Thoracic aorta (tissue), 2 donors: ENCODE measurements at places on chromosomes 13 and 19.

- DNase-seq: peak; percentile 73
Measured at GRCh38 chr19:13091400-13092157, 11.1 kb downstream of the LYL1 start.

GRCh38 chr13:43301346-43301969 lies 278.1 kb downstream of the DNAJC15 start:
- DNase-seq: no peak

- DNase-seq: no peak
Measured at GRCh38 chr13:24264976-24265375, 44.4 kb upstream of the C1QTNF9 start.

DNA sequence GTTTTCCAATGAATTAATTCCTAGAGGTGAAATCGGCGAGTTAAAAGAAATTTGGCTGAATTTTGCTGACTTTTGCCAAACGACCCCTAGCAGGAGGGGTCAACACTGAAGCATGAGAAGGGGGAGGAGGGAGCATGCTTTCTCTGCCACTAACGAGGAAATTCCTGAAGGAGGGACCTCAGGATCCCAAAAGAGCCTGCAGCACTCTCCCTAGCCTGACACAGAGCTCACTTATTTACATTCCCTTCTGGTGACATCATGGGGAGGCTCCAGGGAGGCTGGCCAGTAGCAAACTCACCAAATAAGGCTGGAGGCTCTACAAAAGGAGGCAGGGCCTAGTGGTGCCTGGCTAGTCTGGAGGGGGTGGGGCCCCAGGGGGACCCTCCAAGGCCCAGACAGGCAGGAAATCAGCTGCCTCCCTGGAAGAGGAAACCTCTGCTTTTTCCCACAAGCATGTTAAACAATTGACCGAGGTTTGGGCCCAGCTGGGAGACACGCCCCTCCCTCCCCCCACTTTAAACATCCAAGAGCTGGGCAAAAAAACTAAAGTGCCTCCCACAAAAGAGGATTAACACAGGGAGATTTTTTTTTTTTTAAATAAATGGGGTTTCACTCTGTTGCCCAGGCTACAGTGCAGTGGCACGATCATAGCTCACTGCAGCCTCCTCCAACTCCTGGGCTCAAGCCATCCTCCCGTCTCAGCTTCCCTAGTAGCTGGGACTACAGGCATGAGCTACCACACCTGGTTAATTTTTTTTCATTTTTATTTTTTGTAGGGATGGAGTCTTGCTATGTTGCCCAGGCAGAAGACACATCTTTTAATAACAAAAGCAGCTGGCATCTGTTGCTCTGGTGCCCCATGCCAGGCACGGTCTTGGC lies 2.1 kb downstream of the DAPK3 start:
- peak; percentile 79 for DNase-seq

- no peak for DNase-seq
Measured at GRCh38 chr13:25352230-25352629, 19.5 kb upstream of the ATP8A2 start.

- no peak for DNase-seq
Measured at GRCh38 chr13:20894245-20894644, 8.3 kb downstream of the XPO4 start.

DNA sequence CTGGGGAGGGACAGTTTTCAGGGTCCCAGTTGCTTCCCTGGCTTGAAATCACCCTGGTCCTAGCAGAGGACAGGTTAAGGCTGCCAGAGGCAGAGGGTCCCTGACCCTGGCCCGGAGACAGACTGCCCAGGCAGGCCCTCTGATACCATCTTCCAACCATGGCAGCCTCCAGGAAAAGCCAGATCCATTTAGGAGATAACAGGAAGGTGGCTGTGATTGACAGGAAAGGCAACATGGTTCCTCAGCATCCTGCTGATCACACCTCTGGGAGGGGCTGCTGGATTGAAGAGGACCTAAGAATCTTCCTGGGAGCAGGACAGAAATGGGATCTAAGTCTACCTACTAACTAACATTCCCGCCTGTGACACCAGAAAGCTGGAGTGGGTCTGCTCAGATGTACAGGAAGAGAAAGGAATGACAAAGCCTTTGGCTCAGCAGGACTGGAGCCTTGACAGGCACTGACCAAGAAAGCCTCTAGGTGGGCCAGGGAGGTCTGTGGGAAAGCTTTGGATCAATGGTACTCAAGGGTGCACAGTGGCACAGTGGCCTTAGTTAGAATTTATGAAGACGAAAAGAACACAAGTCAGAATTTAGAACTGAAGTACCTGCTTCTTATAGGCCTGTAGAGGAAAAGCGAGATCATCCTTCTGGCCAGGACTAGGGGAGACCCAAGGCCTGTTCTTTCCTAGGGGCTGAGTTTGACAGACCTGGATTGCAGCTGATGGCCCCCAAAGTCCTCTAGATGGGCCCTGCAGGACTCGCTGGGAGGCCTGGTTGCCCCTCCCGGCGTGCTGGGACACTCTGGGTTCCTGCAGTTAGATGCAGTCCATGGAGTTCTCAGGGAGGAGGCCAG lies 2.3 kb upstream of the PRKACA start:
- DNase-seq: no peak

DNA sequence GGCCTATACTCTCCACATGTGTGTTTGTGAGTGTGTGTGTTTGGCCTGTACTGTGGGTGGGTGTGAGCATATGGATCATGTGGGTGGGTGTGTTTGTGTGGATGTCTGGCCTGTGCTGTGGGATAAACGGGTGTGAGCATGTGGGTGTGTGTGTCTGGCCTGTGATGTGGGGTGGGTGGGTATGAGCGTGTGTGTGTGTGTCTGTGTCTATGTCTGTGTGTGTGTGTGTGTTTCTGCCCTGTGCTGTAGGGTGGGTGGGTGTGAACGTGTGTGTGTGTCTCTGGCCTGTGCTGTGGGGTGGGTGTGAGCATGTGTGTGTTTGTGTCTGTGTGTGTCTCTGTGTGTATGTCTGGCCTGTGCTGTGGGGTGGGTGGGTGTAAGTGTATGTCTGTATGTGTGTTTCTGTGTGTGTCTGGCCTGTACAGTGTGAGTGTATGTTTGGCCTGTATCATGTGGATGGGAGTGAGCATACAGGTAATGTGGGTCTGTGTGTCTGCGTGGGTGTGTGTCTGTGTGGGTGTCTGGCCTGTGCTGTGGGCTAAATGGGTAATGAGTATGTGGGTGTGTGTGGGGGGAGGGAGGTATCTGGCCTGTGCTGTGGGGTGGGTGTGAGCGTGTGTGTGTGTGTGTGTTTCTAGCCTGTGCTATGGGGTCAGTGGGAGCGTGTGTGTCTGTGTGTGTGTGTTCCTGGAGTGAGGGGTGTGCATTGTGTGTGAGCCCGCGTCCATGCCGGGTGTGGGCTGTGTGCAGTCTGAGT lies 20.8 kb upstream of the KCTD15 start:
- no peak for DNase-seq

GRCh38 chr19:2636141-2636896 lies 66.2 kb downstream of the GNG7 start:
- DNase-seq: no peak

DNA sequence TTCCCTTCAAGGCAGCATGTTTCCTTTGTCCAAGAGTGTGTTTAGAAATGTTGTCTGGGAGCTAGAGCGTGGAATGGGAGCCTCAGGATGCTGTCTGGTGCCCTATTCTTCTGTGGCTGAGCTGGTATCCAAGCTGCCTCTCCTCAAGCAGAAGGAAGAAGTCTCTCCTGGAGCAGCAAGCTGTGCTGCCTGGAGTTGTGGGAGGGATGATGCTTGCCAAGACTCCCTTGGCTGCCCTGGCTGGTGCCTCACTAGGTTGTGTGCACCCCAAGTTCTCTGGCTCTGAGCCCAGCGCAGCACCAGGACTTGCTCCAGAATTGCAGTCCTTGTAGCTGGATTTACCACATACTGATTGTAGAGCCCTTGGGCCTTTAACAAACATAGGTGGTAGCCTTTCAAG lies 4.7 kb upstream of the CYP4F3 start:
- DNase-seq: no peak

- DNase-seq: no peak
Measured at GRCh38 chr19:47633996-47634395, 25.1 kb downstream of the BICRA start.

- DNase-seq: no peak
Measured at GRCh38 chr13:102983496-102983895, 82.7 kb downstream of the SLC10A2 start.

- no peak for DNase-seq
Measured at GRCh38 chr13:84417416-84417815, 535.1 kb upstream of the SLITRK1 start.

DNA sequence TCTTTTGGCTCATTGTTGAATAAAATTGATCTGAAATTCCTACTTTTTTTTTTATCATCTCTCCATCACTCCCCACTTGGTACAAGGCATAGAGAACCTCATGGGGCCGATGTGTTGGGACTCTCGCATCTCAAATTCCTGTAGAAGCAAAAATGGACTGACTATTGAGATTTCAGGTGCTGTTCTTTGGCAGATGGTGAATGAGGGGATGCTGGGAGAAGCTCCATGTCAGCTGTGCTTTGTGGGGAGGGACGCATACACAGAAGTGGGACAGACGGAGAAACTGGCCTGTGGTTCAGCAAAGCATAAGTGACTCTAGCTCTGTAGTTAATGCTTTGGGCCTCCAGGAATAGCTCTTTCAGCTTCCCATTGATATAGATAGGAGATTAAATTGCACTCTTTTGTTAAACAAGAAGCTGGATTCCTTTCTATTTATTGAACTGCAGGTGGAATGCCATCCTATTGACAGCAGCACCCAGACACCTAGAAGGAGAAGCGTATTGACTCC lies 194.5 kb upstream of the RNF113B start:
- no peak for DNase-seq

DNA sequence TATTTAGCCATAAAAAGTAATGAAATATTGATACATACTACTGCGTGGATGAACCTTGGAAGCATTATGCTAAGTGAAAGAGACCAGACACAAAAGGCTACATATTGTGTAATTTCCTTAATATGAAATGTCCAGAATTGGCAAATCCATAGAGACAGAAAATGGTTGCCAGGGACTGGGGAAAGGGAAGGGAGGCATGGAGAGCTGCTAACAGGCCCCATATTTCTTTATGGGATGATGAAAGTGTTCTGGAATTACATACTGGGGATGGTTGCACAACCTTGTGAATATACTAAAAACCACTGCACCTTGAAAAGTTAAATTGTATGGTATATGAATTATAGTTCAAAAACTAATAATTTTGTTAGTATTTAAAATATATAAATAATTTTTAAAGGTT lies 3.6 kb downstream of the IFT88 start:
- DNase-seq: no peak

DNA sequence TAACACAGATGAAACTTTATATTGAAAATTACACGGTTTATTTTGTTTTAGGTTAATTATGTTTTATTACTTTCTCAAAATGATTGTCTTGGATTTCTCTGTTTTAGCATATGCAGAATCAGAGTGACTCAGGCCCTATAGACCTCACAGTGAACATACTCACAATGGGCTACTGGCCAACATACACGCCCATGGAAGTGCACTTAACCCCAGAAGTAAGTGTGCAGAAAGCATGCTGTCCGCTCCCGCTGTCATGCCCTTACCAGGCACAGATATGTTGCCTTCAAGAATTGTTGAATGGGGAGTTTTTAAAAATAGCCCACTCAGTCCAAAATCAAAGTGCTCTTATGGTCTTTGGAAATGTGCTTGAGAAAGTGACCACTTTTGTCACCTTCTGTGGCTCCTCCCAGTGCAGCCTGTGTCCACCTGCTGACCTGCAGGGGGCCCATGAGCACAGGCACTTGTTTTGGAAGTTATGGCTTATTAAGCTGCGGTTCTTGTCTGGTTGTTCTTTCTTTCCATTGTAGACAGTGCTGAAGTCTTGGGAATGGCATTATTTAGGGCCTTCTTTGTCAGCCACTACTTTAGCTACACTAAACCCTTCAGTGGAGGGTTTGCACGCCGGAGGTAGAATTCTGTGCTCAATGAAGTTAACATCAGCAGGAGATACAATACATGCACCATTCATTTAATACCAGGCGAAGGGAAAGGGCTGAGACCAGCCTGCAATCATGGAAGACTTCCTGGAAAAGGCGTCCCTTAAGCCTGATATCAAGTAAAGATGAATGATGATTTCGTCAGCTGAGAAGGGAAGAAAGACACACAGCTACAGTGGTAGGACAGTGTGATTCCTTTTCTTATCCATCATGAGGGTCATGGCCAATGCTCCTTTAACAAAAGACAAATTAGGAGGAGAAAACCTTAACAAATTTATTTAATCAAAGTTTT lies 36.7 kb downstream of the CUL4A start:
- no peak for DNase-seq

GRCh38 chr13:44609137-44609536 lies 33.0 kb upstream of the TSC22D1 start:
- DNase-seq: no peak

- no peak for DNase-seq
Measured at GRCh38 chr19:40693150-40693788, 2.8 kb upstream of the NUMBL start.

DNA sequence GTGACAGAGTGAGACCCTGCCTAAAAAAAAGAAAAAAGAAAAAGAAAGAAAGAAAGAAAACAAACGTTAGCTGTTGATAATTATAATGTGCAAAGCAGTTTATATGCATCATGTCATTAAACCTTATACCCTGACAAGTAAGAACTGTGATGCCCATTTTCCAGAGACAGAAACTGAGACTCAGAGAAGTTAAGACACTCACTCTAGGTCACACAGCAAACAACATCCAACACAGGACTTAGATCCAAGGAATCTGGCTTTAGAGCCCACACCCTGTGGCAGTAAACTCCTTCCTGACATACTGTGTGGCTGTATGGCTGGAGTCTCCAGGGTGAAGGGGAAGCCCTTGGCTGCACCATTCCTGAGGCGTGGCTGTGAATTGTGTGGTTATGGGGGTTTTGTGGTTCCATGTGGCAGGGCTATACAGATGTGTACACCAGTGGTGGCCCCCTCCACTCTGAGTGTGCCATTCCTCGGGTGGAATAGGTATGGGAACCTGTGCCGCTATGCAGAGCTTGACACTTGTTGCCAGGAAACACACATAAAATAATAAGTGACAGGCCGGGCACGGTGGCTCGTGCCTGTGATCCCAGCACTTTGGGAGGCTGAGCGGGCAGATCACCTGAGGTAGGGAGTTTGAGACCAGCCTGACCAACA lies 15.6 kb downstream of the AXL start:
- DNase-seq: no peak

- DNase-seq: no peak
Measured at GRCh38 chr19:12494260-12494860, 9.7 kb upstream of the ZNF709 start.

- DNase-seq: no peak
Measured at GRCh38 chr13:100301418-100301817, 212.5 kb downstream of the PCCA start.

GRCh38 chr19:30065680-30066606 lies 123.9 kb downstream of the URI1 start:
- no peak for DNase-seq

GRCh38 chr13:76969488-76970365 lies 21.4 kb downstream of the ACOD1 start:
- no peak for DNase-seq

DNA sequence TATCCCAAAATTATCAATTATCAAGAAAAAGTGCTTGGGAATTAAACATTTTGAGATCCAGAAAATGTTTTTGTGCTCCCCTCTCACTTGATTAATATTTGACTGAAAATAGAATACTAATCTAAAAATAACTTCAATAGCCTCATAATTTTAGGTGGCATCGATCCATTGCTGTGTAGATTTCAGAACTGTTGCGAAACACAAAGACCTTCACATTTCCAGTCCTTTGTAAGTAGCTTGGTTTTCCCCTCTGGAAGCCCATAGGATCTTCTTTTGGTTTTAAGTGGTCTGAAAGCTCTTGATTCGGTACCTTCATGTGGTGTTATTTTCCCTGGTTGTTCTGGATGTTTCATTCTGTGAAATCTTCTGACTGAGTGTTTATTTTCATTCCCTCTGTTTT lies 176.5 kb downstream of the NUFIP1 start:
- no peak for DNase-seq

GRCh38 chr13:76029088-76029487 lies 393.0 kb downstream of the LMO7 start:
- no peak for DNase-seq

- DNase-seq: no peak
Measured at GRCh38 chr13:23357349-23357748, 76.2 kb downstream of the SACS start.
